Stimulated activated CD4-positive, alpha-beta T cell treated with anti-CD3 and anti-CD28 coated beads, Interleukin-15, amount 100 ng/mL, for 48 hours (primary cell): ENCODE measurements at places on chromosomes 7 and 10.

- DNase-seq: no peak
These were observed 61.8 kb upstream of the STEAP1 start for GRCh38 chr7:90092506-90092905.

DNA sequence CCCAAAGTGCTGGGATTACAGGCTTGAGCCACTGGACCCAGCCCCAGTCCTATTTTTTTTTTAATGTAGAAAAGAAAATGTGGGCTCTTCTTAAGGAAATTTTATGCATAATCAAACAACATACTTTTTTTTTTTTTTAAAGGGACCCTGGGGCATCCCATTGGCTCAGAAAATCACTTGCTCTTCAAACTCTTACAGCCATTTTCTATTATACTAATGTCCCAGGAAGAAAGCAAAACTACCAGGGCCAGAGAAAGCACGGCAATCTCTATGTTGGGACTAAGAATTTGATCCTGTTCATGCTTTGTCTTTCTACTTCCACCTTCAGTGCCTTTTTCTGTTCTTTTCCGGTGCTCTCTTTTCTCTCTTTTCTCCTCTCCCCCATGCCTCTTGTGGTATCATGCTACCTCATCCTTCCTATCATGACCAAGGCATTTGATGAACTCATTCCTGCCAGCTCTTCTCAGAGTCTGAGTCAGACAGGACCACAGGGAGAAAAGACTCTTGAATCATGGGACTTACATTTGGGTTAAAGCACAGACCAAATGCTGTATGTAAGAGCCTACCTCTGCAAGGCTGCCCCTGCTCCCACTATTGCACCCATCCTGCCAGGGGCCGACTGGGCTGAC lies 76.4 kb upstream of the CCNY start:
- no peak for DNase-seq

DNA sequence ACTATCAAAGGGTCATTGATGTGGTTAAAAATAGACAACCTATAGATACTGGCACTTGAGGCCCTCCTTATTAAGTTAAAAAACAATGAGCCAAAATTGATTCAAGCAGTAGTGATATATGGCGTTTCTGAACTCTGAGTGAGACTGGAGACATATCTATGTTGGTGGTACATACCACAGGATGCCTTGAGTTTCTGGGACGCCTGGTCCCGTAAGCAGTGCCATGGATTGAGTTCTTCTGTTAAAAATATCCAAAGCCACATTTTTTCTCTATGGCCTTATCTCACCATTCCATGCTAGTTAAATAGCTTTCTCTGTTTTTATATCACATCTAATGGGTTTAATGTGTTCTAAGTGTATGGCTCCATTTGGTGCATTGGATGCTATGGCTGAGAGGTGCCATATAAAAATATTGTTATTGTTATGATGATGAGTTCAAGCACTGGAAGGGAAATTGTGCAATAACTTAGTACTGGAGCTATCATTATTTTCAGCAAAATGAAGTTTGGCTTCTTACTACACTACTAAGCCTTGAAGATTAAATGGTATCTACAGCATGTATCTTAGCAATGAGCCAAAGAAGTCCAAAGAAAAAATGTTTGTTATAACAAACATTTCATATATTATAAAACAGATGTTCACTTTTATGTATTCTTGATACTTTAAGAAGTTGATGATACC lies 713.9 kb downstream of the SUGCT start:
- DNase-seq: no peak

DNA sequence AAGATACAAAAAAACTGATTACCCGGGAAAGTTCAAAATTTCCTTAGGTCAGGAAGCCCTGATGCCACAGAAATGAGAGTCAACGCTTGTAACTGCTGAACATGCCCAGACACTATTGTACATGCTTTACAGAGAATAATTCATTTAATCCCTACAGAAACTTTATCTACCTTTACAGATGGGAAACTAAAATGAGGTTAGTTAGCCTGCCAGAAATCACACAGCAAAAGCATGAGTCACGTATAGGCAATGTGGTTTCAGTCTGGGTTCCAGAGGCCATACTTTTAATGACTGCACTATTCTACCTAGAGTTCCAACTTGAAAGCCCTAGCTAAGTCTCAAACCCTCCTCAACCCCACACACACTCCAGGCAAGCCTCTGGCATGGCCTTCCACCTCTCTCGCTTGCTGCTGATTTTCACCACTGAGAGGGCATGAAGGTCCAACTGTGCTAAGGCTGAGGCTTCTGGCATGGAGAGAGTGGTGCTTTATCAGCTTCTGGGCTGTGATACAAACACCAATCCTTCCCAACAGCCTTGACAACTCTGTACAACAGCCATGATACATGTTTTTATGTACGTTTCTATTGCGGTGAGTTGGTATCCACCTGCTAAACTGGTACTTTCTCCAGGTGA lies 1011.2 kb upstream of the GHITM start:
- DNase-seq: no peak

DNA sequence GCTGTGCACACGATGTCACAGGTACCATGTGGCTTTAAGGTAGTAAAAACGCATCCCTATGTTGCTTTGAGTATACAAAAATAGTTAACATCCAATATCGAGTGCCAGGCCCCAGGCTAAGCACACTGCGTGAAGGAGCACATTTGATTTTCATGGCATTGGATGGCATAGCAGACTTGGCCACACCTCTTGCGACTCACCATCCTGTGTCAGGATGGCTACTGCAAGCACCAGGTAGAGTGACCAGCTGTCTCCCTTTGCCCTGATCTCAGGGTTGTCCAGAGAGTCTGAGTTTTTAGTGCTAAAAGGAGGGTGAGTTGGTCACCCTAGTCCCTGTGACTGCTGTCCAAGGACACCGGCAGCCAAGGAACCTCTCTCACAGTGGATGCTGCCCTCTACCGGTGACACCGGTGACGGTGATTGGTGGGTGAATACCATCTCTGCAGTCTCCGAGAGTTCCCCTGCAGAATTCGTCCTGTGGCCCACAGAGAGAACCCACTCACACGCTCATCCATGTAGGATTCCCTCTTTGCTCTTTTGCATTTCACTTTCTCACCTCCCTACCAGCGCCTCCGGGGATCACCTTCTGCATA lies 76.1 kb downstream of the BICC1 start:
- DNase-seq: no peak

GRCh38 chr7:27944643-27945042 lies 204.7 kb downstream of the TAX1BP1 start:
- DNase-seq: no peak

DNA sequence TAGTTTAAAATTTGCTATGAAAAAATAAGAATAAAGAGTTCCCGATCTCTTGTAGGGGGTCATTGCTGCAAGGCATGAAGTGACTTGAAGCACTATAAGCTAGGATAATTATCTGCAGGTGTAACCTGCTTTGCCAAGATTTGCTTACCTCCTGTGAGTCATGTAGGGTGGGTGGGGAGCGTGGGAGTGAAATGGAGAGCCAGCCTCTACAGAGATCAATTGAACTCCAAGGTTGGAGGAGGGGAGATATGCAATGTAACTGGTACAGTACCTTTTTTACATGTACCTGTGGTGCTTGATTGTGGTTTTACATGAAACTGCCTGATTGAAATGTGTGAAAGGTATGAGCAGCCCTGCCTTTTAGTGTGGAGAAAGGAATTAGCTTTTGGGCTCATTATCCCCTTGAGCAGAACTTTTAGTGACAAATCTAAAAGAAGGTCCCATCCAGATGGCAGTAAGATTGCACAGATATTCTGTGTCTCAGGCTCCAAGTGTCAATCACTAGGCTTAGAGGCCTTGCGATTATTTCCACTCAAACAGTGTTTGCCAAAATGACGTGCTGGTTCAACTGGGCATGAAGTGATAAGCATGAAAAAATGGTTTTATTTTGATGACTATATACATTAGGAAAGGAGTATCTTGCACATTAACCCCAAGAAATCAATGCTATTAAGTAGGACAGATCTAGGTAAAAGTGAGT lies 138.6 kb upstream of the GRB10 start:
- peak; percentile 7 for DNase-seq

DNA sequence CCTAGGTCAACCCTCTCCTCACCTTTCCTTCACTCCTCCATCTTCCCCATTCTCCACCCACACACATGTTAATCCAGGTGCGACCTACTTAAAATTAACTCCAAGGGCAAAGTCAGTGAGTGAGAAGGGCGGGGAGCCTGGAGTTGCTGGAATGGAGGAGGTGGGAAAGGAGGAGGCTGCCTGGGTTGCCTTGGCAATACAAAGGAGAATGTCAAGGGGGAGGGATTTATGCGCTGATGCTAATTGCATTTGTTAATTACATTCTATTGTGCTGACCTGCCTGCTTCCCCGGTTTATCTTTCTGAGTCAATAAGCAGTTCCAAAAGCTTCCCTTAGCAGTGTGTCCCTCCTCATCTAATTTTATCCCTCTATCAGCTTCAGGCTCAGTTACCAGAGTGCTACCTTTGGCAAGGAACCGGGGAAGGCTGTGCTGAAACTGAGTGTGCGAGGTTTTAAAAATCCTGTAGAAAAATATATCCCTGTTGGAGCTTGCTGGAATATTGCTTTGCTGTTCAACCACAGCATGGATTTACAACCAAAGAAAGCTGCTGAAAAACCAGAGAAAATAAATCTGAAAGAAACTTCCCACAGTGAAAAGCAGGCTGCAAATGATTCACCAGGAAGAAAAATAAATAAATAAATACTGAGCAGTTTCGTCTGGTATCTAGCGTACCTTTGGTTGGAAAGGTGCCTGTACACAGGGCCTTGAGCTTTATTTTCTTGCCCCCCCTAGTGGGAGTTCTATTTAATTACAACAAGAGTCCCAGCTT lies 113.2 kb upstream of the DGKB start:
- peak; percentile 0 for DNase-seq

DNA sequence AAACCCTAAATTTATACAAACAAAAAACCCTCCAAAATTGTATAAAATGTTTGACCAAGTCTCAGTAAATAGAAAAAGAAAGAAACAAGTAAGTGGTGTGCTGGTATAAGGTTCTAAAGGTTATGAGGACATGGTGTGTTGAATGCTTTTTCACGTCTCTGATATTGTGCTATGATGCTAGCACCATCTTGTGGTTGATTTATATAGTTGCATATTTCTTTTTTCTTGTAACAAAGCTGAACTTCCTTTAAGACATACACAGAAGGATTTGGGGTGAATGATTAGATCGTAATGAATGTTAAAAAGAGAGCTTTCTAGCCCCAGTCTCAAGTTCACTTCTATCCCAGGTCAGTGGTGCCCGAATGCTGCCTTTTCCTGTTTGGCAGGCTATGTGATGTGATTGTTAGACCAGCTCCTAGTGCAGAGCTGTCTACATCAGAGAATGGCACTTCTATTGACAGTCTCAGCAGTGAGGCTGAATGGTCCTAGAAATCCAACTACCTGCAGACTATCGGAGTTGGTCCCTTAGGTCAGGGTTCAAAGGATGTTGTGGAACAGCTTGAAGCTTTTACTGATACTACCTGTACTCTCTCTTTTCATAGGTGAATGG lies 25.0 kb downstream of the VTI1A start:
- DNase-seq: no peak

DNA sequence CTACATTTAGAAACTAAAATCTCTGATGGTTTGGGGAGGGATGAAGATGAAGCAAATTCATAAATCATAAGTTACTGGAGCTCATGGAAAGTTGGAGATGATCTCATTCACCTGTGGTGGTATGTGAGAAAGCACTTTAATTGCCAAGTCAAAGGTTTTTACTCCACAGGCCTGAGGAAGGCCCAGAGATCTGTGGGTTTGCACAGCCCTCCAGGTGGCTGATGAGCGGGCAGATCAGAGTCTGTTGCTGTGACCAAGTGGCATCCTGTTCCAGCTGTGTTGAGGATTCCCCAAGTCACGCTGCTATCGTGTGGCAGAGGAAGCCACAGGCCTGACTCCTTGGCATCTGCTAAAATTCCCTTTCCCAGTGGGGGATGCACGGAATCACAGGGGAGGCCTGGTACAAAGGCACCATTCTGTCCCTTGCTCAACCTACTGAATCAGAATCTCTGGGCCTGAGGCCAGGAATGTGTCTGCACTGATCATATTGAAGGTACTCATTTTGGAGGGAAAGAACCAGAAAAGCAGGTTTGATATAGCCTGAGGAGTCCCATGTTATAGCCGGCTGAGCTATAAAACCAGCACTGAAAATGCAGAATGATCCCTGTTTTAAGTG lies 19.7 kb upstream of the DDC start:
- DNase-seq: no peak

DNA sequence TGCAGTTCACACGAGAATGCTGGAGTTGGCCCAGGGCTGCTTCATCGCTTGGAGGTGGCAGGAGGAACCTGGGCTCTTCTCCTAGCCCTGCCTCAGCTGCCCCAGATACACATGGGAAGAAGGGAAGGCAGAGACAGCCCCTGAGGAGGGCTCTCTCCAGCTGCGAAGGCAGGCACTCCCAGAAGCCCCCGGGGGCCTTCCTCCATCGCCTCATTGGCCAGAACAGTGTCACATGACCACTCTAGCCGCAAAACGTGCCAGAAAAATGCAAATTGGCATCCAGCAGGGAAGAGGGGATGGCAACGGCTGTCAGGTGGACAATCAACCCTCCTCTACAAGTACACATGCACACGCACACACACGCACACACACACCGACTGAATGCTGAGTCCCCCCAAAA lies 217.8 kb upstream of the FRMD4A start:
- no peak for DNase-seq

DNA sequence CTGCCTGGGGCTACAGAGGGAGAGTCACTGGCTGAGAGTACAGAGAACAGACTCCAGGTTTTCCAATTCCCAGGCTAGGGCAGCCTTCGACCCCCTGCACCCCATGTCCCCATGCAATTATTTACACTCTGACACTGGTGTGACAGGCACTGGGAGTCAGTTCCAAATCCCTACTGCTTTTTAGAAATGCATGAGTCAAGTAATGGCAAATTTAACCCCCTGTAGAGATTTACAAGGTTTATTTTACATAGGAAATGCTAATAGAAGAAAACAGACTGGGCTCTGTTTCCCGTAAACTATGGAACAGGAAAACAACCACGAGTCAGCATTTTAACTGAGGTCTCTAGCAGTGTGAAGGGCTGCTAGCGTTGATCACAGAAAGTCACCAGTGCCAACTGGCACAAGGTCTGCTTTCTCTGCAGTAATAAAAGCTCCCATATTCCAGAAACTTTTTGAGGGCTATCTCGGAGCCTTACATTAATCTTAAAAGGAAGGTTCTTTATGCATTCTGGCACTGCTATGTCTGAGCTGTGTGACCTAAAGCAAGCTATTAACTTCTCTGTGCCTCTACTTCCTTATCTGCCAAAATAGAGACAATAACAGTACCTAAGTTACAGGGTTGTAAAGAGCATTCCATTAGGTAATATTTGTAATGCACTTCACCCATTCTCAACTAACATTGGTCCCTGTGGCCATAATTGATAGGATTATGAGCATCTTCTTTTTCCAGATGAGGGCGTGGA lies 28.2 kb downstream of the NOD1 start:
- no peak for DNase-seq
